ENCODE measurements at places on chromosomes 7 and 10.

- no peak for DNase-seq
Observed at GRCh38 chr10:105262666-105263065, 621.6 kb downstream of the SORCS3 start.

- DNase-seq = no peak
Observed at GRCh38 chr10:107865691-107866090, 701.2 kb upstream of the SORCS1 start.

DNA sequence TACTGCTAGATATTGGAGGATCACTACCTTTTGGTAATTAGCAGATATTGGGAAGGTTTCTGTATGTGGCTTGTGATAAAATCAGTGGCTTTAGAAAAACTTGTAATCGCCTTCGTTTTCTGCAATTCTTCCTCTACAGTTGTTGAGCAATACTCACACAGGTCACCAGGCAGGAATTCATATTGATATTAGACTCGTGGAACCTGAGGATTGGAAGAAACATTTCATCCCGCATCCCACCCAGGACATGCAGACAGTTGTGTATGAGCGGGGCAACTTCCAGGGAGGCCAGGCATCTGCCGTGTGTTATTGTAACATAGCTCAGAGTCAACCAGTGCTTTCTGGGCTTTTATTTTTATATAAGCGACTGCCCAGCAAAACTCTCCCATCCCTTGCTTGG lies 821.3 kb downstream of the LRMDA start:
- no peak for DNase-seq

- DNase-seq = peak; percentile 20
Observed at GRCh38 chr10:14645239-14645960, 129.3 kb downstream of the FAM107B start.

DNA sequence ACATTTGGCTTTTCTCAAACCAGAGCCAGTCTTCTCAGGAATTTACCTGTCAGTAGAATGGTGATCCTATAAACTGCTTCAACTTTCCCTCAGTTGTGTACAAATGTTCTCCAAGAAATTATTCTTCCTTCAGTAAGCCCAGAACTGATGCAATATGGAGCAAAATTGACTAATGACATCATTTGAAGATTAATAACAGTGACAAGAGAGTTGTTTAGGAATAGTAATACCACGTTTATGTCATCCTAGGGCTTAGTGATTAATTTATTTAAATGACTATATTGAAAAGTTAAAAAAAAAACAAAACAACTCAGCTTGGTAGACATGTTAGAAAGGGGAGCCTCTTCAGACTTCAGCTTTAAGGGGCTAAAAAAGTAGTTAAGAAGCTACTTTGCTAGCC lies 933.2 kb downstream of the GATA3 start:
- DNase-seq = no peak

DNA sequence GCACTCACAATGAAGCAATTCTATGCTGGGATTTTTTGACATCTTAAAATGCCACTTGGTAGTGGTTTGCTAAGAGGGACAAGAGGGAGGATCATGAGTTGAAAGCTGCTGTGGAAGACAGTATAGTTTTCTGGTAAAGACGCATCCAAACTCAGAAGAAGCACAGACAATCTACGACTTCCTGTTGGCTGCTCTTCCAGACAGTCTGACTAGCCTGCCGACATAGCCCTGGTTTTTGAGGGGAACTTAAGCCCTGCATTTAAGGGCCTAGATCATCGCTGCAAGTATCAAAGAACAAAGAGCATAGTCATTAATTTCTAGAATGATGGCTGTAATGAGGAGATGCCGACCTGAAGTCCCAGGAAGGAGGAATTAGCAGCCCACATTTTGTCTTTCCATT lies 99.9 kb upstream of the IKZF1 start:
- no peak for DNase-seq

DNA sequence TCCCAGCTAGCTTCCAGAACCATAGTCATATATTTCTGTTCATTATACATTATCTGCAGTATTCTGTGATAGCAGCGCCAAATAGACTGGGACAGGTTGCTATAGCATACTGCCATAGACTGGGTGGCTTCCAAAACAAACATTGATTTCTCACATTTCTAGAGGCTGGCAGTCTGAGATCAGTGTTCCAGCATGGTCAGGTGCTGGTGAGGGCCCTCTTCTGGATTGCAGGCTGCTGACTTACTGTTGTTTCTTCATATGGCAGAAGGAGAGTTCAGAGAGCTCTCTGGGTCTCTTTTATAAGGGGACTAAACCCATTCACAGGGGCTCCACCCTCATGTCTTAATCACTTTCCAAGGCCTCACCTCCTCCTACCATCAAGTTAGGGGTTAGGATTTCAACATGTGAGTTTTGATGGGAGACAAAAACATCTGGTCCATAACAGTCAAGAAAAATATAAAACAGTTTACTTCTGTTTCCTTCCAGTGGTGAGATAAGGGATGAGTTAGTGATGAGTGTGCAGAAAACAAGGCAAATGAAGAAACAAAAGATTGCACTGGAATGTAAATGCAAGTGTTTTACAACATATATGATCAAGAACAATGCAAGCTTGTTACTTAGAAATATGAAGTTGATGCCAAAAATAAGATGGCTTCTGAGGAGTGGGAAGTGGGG lies 399.0 kb upstream of the C7orf33 start:
- no peak for DNase-seq

DNA sequence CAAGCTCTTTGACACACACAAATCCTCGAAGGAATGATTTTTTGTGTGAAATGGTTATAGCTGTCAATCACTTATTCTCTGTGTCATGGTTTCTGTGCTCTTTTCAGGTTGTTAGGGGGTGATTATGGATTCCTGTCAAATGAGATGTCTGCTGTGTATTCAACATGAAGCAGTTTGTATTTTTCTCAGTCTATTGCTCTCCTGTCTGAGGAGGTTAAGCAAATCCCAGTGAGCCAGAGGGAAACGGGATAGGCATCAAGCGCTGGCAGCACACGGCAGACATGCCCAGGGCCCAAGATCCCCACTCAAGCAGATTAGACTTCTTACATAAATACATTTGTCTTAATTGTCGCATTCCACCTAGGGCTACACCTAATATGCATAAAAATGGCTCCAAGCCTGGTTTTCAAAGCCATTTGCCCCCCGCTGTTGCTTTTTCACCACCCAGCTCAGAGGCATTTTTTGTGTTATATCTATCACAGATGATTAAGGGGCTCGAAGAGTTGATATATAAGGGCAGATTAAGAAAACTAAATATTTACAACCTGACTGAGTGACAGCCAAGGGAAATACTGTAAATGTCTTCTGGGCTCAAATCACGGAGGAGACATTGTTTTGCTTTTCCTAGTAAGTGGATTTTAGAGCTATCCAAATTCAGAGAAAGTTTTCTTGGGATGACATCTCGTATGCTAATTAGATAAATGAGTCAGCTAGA lies 192.7 kb upstream of the LRGUK start:
- DNase-seq = no peak

GRCh38 chr10:123318516-123318915 lies 164.3 kb downstream of the BUB3 start:
- no peak for DNase-seq

GRCh38 chr7:35384761-35385700 lies 131.1 kb upstream of the TBX20 start:
- no peak for DNase-seq

GRCh38 chr10:77428691-77429395 lies 208.8 kb downstream of the KCNMA1 start:
- no peak for DNase-seq

DNA sequence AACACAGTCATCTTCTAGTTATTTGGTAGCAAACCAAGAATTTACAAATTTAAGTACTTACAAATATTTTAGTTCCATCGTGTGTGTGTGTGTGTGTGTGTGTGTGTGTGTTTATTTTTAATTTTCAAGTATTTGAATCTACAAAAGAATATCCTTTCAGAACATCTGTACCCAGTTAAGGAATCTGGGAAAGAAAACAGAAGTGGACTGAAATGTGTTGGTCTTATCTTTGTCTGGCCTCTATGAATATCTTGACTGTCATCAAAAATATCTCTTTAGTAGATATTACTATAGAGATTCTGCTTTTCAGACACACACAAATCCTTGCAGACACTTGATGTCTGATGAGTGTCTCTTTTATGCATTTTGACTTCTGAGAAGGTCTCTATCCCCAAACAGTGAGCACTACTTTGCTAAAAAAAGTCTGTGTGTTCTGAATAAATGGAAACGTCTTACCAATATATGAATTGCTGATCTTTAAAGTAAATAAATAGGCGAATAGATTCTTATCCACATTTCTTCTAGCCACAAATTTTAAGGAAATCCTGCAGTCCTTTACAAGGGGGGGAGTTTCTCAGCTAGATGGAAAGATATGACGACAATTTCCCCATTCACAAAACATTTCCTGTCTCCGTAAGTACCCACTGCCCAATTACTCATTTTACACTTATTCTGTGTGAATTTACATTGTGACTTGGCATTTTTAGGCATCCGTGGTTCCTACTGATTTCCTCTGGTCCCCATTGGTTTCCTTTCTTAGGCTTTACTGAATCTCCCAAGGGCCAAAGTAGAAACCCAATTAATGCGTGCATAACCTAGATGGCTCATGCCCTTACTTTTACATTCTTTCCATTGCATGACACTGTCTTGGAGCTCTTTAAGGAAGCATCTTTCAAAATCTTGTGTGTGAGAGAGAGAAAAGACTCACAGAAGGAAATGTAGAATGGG lies 36.0 kb downstream of the NRCAM start:
- DNase-seq = no peak

DNA sequence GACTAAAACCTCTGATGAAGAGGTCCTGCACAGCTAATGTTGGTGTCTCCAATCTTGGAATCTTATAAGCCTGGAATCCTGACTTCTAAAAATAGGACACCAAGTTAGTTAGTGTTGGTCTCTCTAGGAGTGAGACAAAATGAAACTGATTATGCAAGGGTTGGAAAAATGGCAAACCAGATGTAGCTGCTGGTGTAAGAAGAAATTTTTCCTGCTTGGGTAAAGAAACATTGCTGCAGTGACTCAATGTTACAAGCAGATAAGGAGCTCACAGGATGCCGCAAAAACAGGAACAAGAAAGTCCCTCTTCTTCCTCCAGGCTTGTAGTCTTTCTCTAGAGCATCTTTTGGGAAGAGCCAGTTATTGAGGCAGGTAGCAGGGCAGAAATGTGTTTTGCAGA lies 449.0 kb downstream of the ETV1 start:
- DNase-seq = no peak

GRCh38 chr10:55214608-55215007 lies 413.6 kb upstream of the PCDH15 start:
- DNase-seq = no peak

DNA sequence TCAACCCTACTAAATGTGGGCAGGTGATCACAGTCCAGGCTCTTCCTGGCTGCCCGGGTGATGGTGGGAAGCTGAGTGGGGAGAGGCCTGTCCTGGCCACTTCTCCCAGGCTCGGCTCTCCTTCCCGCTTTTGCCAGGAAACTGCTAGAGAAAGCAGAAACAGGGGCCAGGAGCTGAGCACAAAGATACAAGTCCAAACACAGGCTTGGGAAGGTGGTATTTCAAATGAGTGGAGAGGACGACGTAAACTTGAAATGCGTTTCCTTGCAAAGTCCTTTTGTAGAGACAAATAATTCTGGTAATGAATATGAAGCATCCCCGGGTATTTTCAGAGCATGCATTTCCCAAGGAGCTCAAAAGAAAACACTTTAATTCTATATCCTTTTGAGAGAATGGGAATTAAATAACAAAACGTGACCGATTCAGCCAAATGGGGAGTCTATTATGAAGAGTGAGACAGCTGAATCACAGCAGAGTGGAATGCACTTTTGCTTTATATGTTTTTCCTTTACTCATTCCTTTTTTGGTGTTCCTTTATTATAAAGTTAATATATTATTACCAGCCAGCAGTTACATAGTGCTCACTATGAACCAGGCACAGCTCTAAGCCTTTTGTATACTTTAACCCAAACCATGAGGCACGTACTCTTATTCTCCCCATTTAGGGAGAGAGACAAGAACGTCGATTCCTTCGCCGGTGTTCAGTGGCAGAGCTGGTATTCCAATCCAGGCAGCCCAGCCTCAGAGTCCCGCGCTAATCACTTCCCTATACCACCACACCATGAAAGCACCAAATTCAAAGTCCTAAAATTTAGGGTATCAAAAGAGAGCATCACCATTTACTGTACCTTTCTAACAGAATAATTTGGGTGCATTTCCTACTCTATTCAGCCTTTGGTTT lies 218.2 kb upstream of the KLF14 start:
- no peak for DNase-seq

- no peak for DNase-seq
Observed at GRCh38 chr7:36202398-36202797, 49.3 kb downstream of the EEPD1 start.

DNA sequence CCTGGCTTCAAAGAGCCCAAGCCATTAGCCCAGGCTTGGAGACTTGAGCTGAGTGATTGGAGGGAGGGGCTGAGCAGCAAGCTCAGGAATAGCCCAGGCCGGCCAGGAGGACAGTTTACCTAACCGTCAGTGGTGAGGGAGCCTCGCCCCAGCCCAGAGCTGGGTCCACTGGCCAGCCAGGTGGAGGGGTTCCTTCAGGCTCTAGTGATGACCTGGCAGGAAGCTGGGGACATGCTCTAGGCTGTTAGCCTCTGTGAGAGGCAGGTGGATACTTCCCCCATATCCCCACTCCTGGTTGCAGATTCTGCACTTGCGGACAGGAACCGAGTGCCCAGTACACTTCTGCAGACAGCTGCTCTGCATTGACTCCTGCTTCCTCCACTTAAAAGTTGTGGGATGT lies 61.2 kb upstream of the ANTXRL start:
- DNase-seq = peak; percentile 2

- DNase-seq = no peak
Observed at GRCh38 chr7:76340617-76341131, 18.1 kb downstream of the YWHAG start.

DNA sequence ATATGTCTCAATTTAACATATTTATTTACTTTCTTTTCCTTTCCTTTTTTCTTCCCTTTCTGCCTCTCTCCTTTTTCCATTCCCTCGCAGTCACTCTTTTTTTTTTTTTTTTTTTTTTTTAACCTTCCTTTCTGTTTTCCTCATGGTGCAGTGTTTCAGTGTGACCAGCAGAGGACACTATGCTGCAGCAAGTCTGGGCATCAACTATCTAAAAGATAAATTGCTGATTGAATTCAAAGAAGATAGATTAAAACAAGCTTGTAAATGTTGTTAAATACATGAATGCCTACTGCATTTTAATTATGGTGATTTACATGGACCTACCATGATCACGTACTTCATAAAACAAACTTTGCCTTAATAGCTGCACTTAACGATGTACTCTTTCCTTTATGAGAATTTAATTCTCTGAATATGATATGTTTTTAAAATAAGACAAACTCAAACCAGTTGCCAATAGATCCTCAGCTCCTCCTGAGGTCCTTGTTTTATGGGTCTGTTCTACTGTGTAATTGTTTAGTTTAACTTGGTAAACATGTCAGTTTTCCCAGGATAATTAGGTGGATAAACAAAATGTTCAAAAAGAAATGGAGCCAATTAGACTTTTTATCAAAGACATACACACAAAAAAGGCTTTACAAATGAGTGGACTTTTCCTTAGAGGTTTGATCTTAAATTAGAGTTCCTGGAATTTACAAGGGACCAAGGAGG lies 101.0 kb upstream of the AGR3 start:
- peak; percentile 15 for DNase-seq

GRCh38 chr10:97673736-97674525 lies 13.1 kb downstream of the AVPI1 start:
- peak; percentile 12 for DNase-seq

GRCh38 chr7:123367484-123368122 lies 166.8 kb downstream of the IQUB start:
- no peak for DNase-seq

- no peak for DNase-seq
Observed at GRCh38 chr7:29335188-29336083, 140.9 kb downstream of the CHN2 start.

GRCh38 chr10:91381257-91381891 lies 28.8 kb upstream of the HECTD2 start:
- DNase-seq = no peak

GRCh38 chr10:68333440-68334431 lies 1.0 kb upstream of the PBLD start:
- no peak for DNase-seq

All from stimulated activated CD4-positive, alpha-beta T cell treated with anti-CD3 and anti-CD28 coated beads, Interleukin-4, amount 100 ng/mL, for 24 hours (primary cell).